GM04503 (cell line): ENCODE measurements at places on chromosomes 6 and 20.

- DNase-seq = no peak
Measured at GRCh38 chr6:42136508-42137193, 5.8 kb downstream of the C6orf132 start.

GRCh38 chr6:11367638-11368199 is 135.3 kb upstream of the NEDD9 start:
- no peak for DNase-seq

GRCh38 chr20:40892642-40893041 is 136.0 kb upstream of the TOP1 start:
- no peak for DNase-seq

DNA sequence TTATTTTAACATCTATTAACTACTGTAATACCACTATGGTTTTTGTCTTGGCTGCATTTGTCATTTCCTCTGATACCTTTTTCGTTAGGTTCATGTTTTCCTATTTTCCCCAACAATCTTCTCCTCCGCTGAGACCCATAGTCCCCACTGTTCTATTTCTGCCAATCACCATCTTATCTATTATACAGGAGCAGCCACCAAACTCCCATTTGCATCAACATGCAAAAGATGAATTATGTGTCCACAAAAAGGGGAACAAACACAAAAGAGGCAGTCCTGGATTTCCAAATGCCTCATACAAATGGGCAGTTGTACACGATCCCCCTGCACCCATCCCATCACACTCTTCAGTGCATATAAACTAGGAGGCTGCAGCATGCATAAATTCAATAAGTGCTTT is 121.7 kb upstream of the MYLIP start:
- no peak for DNase-seq

- DNase-seq = no peak
Measured at GRCh38 chr6:34514593-34515472, 41.3 kb downstream of the SPDEF start.
